ENCODE measurements at places on chromosomes 13 and 19. TPM values are rescaled to one million over a fixed set of nuclear protein-coding genes. Genes with fewer than 3 reads are reported as not detected.

DNA sequence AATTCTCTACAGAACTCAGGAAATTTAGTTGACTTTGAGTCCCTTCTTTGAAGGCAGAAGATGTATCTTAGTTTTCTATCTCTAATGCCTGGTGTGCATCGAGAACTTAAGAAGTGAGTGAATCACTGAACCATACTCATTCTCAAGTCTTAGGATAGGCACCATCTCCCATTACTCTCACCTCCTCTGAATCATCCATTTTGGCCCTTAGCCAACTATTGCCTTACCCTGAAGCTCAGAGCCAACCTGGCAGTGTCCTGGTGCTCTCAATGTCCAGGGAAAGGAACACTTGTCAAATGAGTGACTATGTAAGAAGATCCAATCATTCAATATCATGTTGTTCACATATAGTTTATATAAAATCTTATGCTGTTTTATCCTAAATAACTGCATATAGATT lies 146.6 kb downstream of the RGCC start:
- DNase-seq: no peak

CGB7 gene
- not detected for total RNA-seq

PRODH2 gene
- not detected for total RNA-seq

DNA sequence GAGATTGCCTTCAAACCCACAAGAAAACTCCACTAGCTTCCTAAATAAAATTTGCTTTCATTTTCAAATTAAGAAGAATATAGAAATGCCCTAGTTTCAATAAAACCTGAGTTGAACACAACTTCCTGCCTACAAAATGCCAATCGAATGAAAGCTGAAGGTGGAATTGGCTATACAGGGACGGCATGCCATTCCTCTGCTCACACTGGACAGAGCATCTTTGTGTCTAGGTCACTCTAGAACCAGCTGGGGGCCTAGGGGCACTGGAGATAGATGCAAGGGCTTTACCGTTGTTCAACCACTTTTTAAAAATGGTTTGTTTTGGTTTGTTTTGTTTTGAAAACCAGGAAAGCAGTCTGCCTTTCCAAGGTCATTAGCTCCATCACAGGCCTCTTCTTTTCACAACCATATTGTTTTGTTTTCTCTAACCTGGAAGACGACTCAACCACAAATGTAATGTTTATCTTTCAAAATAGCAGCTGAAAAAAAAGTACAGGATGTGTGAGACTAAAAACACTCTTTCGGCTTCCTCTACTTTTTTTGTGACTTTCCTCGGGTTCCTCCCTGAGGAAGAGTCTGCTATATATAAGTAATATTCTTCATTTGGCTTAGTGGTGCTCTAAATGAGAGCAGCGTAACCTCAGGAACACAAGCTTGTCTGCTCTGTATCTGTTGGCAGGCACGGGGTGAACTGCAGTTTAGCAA lies 11.9 kb upstream of the ITM2B start:
- DNase-seq: no peak

- peak; percentile 71 for DNase-seq
Measured at GRCh38 chr19:15672580-15673175, at the start of gene CYP4F12. Gene CYP4F12 (plus strand): TSS chr19:15673087. CDS start chr19:15673530, 443 bp downstream.

DNA sequence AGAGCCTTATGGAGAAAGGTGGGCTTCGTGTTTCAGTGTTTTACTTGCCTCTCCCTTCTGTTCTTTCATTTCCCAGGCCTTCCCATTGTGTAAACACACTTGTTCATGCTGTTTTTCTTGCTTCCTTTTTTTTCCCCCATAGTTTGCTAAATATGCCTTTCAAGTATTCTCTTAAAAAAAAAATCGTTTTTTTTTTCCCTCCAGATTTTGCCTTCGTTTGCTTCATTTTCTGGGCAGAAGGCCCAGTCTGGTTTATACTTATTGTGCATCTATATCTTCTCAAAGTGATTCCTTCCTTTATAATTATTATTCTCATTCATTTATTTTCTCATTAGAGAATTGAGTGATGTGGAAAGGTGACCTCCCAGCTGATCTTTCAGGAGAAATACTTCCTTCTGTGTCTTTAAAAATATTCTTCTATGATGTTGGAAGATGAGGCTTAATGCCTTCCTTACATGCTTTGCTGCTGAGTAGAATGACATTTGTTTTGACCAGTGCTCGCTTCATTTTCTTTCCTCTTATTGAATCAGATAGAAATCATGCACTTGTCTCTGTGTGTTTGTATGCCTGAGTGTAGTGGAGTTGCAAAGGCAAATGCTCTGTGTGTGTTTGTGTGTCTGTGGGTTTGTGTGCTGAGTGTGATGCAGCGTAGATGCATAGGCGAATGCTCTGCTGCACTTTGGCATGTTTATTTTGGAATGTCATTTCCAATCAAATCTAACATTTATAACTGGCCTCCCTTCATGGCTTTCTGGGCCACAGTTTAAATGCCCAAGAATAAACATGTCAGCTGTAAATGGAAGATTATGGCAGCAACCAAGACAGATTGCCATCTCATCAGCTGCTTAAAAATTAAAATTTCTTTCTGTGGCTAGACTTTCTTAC lies 591.4 kb downstream of the FGF9 start:
- DNase-seq: no peak

SBSN gene
- total RNA-seq: not detected

CYP4F11 gene
- total RNA-seq: 1.0 TPM

GRCh38 chr13:21608961-21609360 lies 5.0 kb upstream of the MICU2 start:
- DNase-seq: no peak

DNA sequence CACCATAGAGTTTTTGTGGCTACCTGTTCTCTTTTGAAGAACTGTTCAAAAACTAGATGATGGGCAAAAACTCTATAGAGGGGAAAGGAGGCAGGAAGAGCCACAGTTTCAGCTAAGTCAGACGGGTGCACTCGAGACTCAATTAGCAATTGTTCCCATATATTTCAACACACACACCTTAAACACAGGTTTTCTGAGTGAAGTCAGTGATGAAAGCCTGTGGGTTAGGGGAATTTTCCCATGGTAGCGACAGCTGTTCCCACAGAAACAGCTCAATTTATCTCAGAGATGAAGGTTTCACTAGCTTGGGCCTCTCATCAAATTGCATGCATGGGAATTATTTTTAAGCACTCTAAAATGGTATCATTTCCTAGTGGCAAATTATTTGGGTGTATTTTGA lies 143.4 kb downstream of the ZIC5 start:
- DNase-seq: no peak

OR4F17 gene
- not detected for total RNA-seq

GRCh38 chr13:34900288-34900739 lies 41.8 kb upstream of the NBEA start:
- DNase-seq: no peak

DNA sequence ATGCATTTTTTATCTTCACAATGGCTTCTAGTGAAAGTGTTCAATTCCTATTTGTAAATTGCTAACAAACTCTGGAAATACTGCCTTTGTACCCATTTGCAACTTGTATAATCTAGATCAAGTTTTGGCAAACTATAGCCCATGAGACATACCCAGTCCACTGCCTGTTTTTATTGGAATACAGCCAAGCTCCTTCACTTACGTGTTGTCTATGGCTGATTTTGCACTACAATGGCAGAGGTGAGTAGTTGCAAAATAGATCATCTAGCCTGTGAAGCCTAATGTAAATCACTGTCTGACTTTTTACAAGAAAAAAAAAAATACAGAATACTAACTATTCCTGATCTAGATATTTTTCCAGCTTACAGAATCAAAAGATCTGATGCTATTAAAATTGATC lies 37.1 kb downstream of the DZIP1 start:
- no peak for DNase-seq

DNA sequence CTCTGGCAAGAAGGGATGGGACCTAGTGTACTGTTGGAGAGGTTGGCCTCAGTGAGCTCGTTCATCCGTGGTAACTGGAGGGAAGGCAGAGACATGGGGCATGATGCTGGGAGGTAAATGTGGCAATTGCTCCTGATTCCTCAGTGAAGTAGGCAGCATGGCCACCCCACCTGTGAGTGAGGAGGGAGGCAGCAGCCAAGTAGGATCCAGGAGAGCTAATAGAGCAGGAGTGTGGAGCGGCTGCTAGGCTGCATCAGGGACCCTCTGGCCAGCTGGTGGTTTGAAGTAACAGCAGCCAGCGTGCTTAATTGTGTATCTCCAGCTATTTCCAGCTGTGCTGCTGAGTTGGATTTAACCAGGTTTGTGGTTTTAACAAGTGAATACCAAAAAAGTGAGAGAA lies 24.7 kb downstream of the TM9SF2 start:
- no peak for DNase-seq

- DNase-seq: no peak
Measured at GRCh38 chr13:29489650-29490560, 105.6 kb downstream of the SLC7A1 start.

DNA sequence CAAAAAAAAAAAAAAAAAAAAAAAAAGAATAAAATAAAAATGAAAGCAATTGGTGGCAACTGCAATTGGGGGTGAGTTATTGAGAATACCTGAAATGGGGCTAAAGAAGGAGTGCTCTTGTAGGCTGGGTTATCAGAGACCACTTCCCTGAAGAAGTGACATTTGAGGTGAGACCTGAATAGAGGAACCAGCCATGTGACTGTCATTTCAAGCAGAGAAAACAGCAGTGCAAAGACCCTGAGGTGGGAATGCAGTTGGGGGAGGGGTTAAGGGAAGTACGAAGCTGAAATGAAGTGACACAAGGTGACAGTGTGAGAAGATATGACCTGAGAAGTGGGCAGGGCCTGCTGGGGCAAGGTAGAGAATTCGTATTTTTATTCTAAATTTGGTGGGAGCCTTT lies 4.3 kb upstream of the PALM3 start:
- no peak for DNase-seq

- no peak for DNase-seq
Measured at GRCh38 chr13:46516599-46517338, 36.2 kb upstream of the LRCH1 start.

GRCh38 chr13:36370108-36370429 lies 23.9 kb upstream of the SPART start:
- no peak for DNase-seq

DNA sequence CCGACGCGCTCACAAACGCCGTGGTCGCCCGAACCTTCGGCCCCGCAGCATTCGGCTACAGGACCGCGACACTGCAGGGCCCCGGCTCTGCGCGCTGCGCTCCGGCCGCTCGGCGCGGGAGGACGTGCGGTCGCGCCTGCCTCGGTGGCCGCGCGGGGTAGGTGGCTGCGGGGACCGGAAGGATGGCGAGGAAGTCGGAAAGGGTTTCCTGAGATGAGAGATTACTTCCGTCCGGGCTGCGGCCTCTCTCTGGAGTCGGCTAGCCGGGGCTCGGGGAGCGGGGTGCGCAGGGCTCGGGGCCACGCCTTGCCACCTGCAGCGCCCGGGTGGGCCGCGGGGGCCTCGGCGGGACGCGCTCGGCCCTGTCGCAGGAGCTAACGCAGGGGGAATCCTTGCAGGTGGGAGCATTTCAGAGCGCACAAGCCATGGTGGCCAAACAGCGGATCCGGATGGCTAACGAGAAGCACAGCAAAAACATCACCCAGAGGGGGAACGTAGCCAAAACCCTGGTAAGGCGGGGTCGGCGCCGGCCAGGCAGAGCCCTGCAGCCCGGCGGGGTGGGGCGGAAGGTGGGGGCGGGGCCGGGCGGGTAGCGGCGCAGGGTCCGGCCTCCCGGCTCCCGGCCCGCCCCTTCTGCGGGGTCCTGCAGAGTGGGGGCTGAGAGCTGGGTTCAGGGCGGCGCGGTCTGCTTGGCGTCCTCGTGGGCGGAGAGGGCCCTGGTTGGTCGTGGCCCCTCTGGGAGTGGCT lies at the start of gene SERP2:
Gene SERP2, plus strand, starts transcription at position 224 of the 747 bp plus-strand sequence. Its CDS starts 202 bp downstream, at position 426.
- DNase-seq: no peak

GRCh38 chr13:49641801-49642291 lies 13.5 kb downstream of the ARL11 start:
- DNase-seq: no peak

DNA sequence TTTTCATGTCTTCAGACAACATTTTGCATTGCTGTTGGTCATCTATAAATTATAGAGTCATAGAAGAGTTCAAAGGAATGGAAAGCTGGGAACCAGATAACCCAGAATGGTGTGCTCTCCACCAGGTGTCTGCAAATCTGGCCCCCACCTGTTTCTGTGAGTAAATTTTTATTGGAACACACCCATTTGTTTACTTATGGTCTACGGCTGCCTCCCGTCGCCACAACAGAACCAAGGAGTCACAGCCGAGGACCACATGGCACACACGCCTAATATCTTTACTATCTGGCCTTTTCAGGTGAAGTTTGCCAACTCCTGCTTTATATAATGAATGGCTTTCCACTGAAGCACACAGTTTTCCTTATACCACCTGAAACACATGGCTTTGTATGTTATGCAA lies 58.2 kb downstream of the EFNB2 start:
- DNase-seq: no peak

DNA sequence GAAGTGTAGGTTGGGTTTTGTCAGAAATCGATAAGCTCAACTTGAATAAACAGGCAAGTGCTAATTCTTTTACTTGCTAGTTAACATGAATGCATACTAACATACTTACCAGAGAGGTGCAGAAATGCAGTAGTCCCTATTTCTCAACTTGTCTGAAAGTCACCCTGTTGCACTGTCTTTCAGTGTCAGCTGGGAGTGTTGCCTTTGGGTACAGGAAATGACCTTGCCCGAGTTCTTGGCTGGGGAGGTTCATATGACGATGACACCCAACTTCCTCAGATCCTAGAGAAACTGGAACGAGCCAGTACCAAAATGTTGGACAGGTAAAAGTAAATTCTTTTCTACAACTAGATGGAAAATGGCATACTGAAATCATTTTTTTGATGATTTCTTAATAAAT lies 103.5 kb upstream of the AKAP11 start:
- DNase-seq: no peak

GRCh38 chr13:108137176-108137575 lies 78.2 kb downstream of the LIG4 start:
- no peak for DNase-seq
